SHP77 (cell line): ENCODE measurements at places on chromosomes 2 and 18.
A peak's percentile ranks its signal among the peaks of the same experiment; 100 is the strongest.

DNA sequence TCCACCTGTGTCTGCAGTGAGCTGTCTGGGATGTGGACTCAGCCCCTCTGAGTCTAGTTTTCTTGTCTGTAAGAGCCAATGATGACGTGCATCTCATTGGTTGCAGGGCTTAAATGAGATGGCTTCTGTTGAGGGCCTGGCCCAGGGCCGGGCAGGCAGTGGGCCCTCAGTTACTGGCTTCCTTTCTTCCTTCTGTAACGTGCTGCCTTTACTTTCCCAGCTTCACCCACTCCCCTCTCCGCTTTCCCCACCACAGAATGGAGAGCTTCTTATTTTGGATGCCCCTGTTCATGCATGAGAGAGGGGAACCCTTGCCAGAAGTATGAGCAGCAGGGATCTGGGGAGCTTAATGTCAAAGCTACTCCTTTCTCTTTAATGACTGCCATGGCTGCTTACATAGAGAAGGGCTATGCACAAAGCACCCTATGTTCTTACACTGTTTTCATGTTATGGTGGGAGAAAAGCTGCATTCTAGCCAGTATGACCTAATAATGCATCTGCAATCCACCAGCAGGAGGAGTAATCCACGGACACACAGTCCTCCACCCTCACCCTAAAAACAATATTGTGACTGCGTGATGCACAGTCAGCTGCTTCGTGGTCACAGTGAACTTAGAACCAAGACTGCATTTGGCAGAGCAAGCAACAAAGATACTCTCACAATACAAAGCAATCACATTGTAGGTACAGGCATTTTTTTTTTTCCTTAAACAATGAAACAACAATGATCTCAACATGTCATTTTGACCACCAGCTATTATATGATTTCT is 37.2 kb downstream of the CREG2 start:
- DNase-seq: no peak

DNA sequence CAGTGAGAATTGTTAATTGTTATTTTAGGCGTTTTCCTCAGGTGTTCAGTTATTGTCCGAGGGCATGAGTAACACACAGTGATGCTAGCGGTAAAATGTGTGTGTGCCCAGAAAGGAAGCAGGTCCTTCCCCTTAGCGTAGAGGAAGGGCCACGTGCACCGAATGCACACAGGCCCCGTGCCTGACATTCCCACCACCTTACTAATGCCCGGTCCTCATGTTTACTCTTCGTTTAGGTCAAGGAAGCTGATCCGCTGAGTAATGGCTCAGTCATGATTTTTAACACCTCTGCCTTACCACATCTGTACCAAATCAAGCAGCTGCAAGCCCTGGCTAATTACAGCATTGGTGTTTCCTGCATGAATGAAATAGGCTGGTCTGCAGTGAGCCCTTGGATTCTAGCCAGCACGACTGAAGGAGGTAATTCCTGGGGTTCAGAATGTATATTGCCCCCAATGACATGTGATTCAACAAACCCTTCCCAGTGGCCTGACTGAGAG is 76.7 kb downstream of the MERTK start:
- no peak for DNase-seq

DNA sequence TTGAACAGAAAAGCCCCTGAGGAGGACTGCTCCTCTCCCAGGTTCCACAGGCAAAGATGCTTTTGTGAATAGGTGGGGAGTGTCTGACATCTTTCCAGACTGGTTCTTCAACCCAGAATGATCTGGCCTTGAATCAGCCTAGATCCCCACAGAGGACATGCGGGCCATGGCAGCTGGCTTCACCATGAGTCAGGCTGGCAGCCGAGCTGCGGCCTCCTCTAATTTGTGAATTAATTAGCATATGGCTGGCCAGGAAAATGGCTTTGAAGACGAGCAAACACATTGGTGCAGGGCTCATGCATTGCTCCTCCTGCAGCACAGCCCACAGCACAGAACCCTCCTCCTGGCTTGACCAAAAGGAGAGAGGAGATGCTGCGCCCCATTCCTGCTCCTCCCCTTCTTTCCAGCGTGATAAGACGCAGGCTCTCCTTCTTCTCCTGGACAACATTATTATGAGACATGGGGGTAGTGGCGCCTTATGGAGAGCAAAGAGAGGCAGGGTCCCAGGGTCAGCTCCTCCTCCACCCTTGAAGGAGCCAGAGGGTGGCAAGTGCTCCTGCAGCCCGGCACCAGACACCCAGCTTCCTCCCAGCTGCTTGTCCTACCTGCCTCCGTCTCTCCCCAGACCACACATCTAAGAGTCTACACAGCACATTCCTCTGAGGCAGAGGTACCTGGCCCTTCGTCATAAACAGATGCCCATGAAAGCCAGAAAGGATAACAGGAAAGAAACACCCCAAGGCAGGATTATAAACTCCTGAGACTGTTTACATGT is 66.7 kb downstream of the EDAR start:
- no peak for DNase-seq

GRCh38 chr2:224778474-224778877 is 62.3 kb upstream of the CCDC195 start:
- DNase-seq: peak; percentile 2

- no peak for DNase-seq
Measured at GRCh38 chr2:187320846-187321245, 127.2 kb downstream of the CALCRL start.

DNA sequence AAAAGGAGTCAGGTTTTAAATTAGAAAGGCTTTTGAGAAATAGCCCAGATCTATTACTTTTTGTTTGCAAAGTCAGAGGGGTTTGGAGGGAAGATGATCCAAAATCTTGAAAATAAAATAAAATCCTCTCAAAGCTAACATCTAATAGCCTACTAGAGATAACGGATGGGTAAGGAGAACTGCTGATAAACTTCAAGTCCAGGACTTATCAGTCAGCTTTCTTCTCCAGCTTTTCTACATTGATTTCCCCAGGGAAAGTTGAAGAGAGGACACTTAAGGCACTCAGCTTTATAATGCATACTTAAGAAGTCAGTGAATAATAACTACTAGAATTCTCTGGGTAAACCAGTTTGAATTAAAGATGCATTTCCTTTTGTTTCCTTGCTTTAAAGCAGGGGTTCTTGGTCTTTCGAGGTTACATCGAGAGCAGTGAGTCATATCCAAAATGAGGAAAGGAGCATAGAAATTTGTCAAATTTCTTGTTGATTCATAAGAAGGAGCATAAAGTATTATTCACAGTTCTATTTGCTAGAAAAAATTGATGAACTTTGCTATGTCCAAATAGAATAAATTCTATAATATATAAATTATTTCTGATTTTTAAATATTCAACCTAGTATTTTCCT is 43.2 kb upstream of the ITPRID2 start:
- DNase-seq: no peak

DNA sequence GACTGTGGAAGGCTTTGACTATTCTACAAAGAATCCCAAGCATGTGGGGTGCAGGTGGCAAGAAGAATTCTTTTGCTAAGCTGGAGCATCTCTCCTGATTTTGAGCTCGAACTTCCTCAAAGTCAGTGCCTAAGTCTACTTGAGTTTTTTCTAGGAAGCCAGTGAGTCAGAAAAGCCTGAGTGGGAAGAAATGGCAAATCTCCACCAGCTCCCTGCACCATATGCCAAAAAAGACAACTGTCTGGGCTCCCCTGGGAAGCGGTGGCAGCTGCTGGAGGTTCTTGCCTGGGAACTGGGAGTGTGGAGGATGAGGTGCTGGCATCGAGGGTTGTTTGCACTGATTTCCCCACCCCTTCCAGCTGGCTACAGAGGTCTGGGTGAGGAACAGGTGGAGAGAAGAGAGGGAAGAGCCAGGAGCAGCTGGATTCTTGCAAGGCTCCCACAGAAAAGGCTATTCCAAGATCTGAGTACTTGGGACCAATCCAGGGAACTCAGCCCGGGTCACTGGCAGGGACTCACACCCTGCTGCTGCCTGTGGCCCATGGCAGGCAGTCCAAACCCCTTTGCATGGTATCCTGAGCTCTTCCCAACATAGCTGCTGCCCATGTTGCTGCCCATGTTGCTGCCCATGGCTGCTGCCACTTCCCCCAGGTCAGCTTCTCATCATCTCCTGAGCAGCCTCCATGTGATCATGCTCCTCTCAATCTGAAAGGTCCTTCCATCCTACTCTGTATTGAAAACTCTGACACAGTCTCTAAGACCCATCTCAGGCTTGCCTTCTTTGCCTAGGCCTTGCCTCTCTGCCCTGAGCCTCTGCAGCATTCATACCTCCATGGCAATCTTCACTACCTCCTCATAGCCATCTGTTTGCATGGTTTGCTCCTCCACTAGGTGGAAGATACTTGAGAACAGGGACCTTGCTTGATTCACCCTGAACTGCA is 128.3 kb upstream of the SPATS2L start:
- DNase-seq: peak; percentile 28

- no peak for DNase-seq
Measured at GRCh38 chr2:52141076-52141475, 1109.1 kb upstream of the NRXN1 start.

- DNase-seq: no peak
Measured at GRCh38 chr2:12932192-12932591, 215.5 kb downstream of the TRIB2 start.

DNA sequence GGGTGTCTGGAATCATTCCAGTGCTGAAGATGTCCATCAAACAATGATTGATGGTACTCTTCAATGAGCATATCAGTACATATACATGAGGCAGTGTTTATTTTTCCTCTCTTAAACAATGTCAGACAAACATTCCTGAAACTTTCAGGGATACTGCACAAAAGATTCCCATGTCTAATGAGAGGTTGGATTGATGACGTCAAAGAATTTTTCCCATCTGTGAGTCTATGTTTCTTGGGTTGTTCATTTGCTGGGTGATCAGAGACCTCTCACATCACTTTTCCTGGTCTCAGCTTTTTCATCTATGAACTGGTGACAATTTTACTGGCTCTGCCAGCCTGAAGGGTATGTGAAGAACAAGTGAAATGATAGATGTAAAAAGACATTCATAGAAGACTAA is 325.5 kb downstream of the EN1 start:
- no peak for DNase-seq

DNA sequence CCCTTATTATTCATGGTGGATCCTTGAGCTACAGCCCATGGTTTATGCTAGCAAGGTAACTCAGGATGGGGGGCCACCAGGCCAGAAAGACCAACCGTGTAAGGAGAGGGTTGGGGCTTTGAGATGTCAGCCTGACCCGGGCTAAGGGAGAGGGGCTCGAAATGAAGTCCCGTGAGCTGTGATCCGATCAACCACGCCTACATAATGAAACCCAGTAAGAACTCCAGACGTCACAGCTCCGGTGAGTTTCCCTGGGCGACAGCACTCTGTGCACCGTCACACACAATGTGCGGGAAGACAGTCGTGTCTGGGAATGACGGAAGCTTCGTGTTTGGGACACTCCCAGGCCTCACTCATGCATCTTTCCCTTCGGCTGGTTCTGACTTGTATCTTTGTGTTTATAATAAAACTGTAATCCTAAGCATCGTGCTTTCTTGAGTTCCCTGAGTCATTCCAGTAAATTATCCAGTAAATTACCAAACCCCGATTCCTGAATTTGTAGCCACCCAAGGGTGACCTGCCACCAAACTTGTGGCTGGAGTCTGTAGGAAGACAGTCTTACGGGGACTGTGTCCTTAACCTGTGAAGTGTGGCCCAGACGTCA is 44.2 kb downstream of the CYP27C1 start:
- no peak for DNase-seq

DNA sequence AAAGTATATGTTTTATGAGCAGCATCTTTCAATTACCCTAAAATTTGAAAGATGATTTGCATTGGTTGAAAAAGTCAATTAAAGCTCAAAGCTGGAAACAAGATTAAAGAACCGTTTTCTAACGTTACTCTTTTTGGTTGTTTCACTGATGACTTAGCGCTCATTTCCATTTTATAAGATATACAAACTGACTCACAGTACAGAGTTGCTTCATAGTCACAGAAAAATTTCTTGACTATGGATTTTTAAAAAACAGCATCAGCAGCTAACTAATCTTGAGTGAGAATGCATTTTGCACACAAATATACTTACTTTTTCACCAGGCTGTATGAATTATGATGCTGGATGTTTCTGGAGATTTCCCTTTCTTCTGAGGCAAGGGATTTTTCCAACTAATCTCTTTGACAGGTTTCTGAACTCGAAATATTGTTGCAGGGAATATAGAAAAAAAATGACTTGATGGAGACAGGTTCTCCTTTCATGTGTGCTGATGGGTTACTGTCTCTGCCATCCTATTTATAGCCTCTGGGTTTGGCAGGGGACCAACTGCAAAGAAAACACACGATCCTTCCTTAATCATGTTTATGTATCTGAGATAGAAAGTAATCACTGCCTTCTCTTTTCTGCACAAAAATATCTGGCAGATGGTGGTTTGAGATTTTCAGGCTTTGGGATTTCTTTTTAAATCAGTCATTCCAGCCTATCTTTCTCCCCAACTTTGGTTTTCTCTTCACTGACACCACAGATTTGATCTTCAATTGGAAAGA is 129.4 kb upstream of the DAPL1 start:
- DNase-seq: no peak

DNA sequence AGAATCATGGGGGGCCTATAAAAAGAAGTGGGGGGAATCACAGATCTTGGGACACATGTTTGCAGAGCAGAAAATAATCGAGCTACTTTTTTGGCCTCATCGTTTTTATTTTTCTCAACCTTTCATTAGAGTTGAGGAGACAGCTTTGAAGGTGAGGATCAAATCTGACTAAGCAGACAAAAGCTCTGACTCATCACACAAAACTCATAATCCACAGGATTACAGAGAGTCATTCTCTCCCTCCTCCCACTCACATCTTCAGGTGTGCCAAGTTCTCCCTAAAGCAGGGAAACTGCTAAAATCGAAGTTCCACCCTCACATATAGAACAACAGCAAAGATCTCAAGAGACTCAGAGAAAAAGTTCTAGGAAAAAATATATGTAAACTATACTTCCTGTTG is 15.6 kb downstream of the BAZ2B start:
- no peak for DNase-seq

GRCh38 chr2:182132605-182133004 is 147.0 kb downstream of the PPP1R1C start:
- DNase-seq: no peak

DNA sequence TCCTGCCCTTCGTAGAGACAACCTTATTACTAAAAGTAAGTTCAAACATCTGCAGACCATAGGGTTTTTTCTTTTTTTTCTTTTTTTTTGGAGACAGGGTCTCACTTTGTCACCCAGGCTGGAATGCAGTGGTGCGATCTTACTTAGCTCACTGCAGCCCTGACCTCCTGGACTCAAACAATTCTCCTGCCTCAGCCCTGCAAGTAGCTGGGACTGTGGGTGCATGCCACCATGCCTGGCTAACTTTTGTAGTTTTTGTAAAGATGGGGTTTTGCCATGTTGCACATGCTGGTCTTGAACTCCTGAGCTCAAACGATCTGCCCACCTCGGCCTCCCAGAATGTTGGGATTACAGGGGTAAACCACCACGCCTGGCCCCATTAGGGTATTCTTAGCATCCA is 32.4 kb downstream of the HADHA start:
- no peak for DNase-seq
